Left kidney (tissue), 8 donors: ENCODE measurements at places on chromosomes 7 and 10.

- DNase-seq: no peak
These were observed 20.9 kb downstream of the SLC29A3 start for GRCh38 chr10:71339796-71340589.

GRCh38 chr10:80133206-80133605, 676 bp downstream of the PLAC9 start:
- no peak for DNase-seq

GRCh38 chr7:120293027-120293426, 20.1 kb downstream of the KCND2 start:
- DNase-seq: no peak

DNA sequence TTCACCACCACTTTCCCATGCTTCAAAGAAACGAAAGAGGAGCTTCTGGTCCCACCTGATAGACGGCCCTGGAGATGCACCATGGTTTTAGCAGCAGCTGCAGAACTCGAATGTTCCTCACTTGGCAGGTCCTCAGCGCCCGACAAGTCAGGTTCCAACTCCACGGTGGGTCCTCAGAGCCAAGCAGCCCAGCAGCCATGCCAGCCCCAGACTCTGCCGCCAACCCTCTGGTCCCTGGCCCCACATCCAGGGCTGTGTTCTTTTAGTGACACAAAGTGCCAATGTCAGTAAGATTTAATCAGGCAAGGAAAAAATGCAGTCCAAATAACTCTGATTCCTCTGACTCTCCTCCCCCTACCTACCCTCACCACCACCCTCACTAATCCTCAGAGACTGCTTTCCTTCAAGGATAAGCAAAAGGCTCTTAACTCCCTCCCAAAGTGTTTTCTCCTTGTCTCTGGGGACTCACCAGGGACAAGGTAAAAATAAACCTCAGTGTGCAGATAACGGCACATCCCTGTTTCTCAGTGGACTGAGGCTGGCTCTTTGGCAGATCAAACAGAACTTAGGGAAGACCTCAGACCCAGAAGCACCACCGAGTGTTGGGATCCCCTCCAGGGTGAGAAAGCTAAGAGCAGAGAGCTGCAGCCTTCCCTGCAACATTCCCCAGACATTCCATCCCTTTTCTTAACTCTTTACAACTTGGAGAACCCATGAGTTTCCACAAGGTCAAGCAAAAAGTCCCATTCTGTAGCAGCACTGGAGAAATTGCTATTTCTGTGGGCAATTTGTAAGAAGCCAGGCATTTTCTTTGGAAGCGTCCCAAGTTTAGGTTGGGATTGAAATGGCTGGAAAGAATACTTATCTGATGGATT, 358.9 kb downstream of the FRMD4A start:
- no peak for DNase-seq

GRCh38 chr10:33106767-33107166, 148.7 kb upstream of the ITGB1 start:
- DNase-seq: no peak

- peak; percentile 59 for DNase-seq
These were observed 36.1 kb downstream of the XPNPEP1 start for GRCh38 chr10:109887243-109887642.

DNA sequence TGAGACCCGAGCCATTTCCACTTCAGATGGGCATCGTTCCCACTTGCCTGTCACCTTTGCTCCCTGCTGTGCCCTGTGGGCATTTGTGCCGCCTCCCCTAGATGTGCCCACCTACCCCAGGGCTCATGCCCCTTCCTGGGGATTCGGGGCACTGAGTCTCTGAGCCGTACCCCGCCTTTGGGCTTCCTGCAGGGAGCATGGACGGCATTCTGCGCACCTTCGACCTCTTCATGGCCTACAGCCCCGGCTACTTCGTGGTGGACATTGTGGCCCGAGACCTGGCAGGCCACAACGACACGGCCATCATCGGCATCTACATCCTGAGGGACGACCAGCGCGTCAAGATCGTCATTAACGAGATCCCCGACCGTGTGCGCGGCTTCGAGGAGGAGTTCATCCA, 36.3 kb upstream of the VSIR start:
- no peak for DNase-seq

- DNase-seq: no peak
These were observed 137.4 kb upstream of the AKR1E2 start for GRCh38 chr10:4688601-4689000.

- DNase-seq: no peak
These were observed 594.2 kb upstream of the NRG3 start for GRCh38 chr10:81280497-81281479.

GRCh38 chr10:132407243-132407746, 10.3 kb downstream of the PWWP2B start:
- DNase-seq: no peak

DNA sequence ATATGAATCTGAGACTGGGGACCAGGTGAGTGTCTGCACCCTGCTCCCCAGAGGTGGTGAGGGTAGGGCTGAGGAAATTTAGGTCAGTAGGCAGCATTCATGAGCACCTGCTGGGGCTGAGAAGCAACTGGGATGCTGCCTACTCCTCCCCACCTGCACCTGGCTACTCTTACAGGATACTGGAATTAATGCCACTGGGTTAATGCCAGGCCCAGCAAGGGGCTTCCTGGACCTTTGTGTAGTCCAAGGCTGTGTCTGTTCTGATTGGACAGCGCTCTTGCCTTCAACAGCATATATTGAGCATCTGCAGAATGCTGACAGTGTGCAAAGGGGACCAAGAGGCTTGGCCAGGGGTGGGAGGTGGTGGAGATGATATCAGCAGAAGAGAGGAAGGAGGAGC, 32.1 kb downstream of the ADCYAP1R1 start:
- no peak for DNase-seq

- no peak for DNase-seq
These were observed 131.3 kb downstream of the CTTNBP2 start for GRCh38 chr7:117741962-117742361.

- no peak for DNase-seq
These were observed 19.1 kb upstream of the PCGF5 start for GRCh38 chr10:91201213-91201996.

DNA sequence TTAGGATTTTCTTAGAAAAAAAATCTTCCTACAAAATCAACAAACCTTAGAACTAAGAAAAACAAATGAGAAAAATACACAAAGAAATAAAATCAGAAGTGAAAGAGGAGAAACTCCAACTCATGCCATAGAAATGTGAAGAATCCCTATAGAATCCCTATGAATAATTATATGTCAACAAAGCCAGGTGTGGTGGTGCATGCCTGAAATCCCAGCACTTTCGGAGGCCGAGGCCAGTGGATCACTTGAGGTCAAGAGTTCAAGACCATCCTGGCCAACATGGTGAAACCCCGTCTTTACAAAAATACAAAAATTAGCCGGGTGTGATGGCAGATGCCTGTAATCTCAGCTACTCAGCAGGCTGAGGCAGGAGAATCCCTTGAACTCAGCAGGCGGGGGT, 27.1 kb downstream of the ACSM6 start:
- no peak for DNase-seq

- DNase-seq: no peak
These were observed 28.0 kb downstream of the VPS41 start for GRCh38 chr7:38881015-38881414.

GRCh38 chr7:27155816-27156507, 513 bp downstream of the HOXA7 start:
- no peak for DNase-seq

GRCh38 chr7:121504482-121504881, 108.4 kb upstream of the FAM3C start:
- DNase-seq: no peak

GRCh38 chr7:23418046-23418445, 52.2 kb downstream of the IGF2BP3 start:
- DNase-seq: no peak

DNA sequence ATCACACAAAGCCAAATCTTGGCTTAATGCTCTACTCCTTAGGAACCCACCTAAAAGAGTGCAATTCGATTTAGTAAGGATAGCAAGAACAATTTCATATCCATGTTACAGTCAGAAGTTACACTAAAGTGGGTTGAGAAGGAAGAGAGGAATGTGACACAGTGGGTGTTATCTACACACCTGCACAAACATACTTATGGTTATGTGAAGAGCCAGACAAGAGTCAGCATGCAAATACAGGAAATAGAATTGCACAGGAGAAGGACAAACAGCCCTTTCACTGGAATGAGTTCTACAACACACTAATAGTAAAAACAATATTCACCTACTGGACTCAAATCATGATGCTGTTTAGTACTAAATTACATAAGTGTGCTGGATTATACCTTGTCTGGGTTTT, 262.8 kb downstream of the DGKB start:
- no peak for DNase-seq

DNA sequence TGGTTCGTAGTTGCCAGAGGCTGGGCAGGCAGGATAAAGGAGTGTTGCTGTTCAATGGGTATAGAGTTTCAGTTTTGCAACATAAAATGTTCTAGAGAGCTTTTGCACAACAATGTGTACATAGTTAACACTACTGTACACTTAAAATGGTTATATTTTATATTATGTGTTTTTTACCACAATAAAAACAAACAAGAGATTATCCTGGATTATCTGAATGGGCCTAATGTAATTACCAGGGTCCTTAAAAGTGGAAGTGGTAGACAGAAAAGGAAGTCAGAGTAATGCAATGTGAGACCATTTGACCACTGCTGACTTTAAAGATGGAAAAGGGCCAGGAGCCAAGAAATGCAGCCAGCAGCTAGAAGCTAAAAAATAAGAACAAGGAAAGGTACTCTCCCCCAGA, 159.7 kb downstream of the SGMS1 start:
- no peak for DNase-seq

GRCh38 chr10:86392723-86393094, 26.1 kb upstream of the GRID1 start:
- no peak for DNase-seq

- no peak for DNase-seq
These were observed 167.9 kb upstream of the ZMIZ1 start for GRCh38 chr10:78900715-78901430.

DNA sequence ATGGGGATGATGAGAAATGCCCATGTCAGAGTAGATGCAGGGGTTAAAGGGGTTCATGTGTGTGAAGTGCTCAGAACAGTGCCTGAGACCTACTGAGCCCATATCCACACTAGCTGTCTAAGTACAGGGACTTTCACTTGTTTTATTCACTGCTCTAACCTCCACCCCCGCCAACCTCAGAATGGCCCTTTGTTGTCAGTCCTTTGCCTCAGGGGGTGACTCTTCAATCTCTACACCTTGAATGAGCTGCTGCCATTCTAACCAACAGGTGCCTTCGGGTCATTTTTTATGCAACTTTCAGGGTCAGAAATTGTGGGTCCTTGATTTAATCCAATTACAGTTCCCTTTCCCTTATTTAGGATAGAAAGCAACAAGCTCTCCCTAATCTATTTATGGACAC, 26.2 kb downstream of the VSTM4 start:
- DNase-seq: no peak
